Activated CD4-positive, alpha-beta T cell treated with anti-CD3 and anti-CD28 coated beads for 24 hours (primary cell): ENCODE measurements at places on chromosomes 13 and 19.

GRCh38 chr19:33919291-33919690, 122.6 kb downstream of the KCTD15 start:
- no peak for DNase-seq

- DNase-seq, result no peak
Measured at GRCh38 chr13:98286799-98287198, 109.7 kb upstream of the RNF113B start.

DNA sequence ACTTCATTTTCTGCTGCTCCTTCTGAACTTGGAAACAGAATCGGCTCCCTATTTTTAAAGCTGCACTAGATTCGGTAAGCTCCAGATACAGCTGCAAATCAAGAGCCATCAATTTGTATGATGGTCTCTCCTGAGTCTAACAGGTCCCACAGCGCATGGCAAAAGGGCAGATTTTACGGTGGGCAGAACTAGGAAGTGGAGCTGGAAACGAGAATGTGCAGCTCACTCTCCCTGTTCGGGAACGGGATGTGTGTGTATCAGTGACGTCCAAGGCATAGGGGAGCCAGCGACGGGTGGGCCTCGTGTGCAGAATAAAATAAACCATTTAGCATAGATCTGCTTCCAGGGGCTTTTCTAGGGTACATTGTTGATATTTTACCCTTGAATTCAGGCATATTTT, 74.2 kb downstream of the COL4A1 start:
- DNase-seq, result no peak

DNA sequence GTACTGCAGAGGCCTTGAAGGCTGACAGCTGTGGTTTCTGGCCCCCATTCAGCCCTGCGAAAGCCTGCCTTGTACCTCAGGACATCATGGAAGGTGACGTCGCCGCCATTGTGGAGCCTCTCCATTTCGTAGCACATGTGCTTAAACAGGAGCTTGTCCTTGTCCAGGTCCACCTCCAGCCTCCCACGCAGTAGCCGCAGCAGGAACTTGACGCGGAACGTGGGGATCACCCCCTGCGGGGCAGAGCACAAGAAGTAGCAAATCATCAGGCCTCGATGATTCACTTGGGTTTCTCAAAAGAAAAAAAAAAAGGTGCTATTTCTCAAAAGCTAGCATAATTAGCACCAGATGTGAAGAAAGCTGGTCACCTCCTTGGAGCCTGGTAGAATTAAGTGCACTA, 351.0 kb downstream of the NALCN start:
- no peak for DNase-seq

DNA sequence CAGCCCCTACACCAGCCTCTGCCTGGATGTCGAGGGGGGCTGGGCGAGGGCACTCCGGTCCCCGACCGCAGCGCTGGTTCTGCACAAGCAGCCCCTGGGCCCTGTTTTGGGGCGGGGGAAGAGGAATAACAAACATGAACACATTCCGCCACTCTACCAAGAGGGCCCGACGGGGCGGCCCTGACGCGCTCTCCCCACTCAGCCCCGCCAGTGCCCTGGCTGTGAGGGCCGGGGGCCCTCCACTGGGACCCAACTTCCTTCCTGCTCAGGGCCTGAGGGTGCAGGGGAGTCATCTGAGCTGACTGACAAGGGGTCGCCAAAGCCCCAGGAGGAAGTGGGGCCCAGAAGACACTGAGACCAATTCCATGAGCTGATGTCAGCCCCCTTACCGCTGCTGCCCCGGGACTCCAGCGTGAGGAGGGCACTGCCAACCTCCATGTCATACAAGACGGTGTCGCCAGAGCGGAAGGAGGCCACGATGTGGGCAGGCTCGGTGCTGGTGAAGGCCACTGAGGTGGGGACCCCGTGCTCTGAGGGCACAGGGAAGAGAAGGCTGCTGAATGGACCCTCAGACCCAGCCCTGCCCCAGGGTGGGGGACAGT, 5.6 kb upstream of the PRKD2 start:
- DNase-seq, result no peak

- no peak for DNase-seq
Measured at GRCh38 chr13:30107121-30107520, 200.2 kb downstream of the KATNAL1 start.

- no peak for DNase-seq
Measured at GRCh38 chr19:3194106-3195087, 8.7 kb downstream of the NCLN start.

DNA sequence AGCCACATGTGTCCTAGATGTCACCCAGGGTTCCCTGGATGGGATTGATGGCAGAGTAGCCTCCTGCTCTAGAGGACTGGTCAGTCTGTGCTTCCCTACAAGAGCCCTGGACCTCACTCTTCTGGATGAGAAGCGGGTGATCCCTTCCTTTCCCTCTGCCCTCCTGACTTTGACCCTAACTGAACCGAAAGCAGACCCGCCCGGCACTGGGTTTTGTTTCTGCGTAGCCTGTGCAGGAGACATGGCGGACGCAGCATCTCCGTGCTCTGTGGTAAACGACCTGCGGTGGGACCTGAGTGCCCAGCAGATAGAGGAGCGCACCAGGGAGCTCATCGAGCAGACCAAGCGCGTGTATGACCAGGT, 4.9 kb downstream of the THOP1 start:
- no peak for DNase-seq

DNA sequence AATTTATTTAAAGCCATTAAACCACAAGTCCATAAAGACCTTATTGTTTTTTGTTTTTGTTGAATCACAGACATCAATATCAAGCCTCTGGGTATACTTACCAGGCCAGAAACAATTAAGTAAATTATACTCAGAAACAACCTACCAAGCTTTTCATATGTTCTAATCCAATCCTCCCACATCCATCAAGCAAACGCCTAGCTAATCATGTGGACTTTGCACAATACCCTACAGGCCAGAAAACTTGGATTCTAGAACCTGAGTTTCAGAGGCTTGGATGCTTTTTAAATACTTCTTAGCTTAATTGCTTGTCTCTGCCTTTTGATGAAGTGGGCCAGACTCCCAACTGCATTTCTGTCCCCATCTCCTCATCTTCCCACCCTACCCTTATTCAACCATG, 39.9 kb downstream of the TGDS start:
- no peak for DNase-seq

DNA sequence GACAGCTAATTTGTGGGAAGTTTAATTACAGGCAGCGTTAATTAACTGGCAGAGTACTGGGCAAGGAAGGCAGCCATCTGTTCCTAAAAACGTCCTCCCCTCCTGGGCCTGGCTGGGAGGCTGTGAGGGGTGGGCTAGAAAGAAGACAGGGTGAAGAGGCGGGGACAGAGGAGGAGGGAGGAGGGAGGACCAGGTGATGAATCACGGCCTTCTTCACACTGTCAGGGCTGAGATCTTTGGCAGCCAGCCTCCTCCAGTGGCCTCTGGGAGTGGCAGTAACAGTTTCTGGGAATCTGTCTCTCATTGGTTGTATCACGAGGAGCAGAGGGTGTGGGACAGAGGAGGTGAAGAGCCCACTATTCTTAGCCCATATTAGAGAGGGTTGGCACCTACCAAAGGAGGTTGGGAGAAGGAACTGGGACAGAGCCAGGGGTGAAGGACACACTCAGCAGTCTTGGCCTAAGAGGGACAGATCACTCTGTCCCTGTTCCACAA, 9.6 kb upstream of the ZNRF4 start:
- DNase-seq, result no peak

GRCh38 chr19:3838661-3839060, 30.2 kb downstream of the ZFR2 start:
- no peak for DNase-seq

DNA sequence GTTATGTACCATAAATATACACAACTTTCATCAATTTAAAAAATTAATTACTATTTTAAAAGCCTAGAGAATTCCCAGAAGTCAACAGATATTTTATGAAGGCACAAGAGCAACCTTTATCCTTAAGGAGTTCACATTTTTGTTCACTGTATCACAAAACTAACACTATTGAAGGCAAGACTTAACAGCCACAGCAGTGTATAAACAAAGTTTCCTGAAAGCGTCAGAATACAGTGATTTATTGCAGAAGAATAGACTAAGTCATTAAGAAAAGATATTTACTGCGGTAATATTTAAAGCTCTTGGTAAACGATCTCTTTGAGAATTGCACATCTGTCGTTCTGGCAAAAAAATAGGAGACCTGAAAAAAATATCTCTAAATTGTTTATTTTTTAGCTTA, 419.3 kb upstream of the NBEA start:
- DNase-seq, result no peak

DNA sequence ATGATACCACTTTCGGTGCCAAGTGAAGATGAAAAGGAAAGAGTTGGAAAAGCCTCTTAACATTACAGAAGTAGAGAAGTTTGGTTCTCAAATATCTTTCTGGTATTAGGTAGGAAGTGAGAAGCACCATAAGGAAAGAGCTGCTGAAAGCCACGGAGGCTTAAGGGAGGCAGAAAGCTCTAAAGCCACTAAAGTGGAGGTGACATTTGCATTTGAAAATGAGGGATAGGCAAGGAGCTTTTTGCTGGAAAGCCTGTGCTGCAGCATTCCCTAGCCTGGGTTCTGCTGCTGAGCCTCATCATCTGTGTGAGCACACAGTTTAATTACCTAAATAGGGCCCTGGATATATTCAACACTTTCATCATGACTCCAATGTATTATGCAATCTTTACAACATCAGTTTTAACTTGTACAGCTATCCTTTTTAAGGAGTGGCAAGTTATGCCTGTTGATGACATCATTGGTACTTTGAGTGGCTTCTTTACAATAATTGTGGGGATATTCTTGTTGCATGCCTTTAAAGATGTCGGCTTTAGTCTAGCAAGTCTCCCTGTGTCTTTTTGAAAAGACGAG, 315.4 kb downstream of the RBM26 start:
- no peak for DNase-seq

GRCh38 chr19:46618670-46619231, 6.1 kb downstream of the PTGIR start:
- no peak for DNase-seq

DNA sequence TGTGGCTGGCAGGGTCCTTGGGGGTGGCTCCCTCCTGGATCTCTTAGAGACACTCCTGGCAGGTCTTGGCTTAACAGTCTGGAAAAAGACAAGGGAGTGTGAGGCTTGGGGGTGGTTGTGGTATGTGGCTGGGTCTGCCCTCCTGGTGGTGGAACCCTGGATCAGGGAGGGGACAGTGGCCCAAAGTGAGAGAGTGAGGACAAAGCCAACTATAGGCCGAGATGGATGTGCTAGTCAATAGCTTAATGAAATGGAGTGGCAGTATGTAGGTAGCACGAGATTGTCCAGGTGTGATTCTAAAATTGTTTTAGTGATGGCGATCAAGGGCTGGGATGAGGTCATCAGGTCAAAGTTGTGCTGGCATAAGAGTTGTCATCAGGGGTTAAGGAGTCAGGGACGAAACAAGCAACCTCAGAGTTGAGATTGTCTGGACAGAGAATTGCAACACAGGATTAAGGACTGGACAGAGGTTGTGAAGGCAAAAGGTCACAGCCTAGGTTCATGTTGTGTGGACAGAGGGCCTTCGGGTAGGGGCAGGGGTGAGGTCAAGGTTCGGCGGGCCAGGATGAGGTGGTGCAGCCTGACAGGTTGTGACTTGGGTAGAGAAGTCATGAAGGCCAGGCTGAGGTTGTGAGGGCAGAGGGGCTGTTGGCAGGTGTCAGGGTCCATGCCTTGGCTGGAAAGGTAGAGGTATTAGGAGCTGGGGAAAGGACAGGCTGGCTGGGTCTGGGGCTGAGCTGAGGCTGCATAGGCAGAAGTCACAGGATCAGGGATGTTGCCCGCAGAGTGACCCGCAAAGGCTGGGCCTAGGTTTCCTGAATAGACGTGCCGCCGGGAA, 4.5 kb upstream of the RASAL3 start:
- no peak for DNase-seq

- no peak for DNase-seq
Measured at GRCh38 chr13:47875201-47875600, 125.9 kb downstream of the SUCLA2 start.

GRCh38 chr13:67303661-67304333, 73.7 kb upstream of the PCDH9 start:
- no peak for DNase-seq
